ENCODE measurements at places on chromosomes 11 and 22.

- DNase-seq, result no peak
Observed at GRCh38 chr11:121282886-121283502, 9.6 kb upstream of the SC5D start.

DNA sequence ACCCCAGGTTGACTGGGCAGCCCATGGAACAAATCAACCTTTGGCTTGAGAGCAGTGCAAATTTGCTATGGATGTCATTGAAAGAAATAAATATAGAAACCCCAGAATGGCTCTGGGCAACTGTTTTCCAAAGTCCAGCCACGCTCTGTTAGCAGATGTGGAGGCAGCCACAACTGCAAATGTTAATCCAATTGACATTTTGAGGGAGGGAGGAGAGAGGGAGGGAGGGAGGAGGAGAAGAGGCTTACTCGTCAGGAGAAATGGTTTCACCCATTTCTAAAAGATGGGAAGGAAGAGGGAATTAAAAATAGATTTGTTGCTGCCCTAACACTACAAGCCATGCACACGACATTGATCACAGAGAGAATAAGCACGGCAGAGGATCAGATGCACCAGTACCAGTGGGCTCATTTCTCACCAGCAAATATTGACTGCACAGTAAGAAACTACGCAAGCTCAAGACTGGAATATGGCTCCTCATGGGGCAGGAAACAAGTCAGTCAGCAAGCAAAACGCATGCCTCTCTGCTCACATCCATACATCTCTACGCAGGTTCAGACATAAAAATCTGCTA, 229.1 kb downstream of the LARGE1 start:
- no peak for DNase-seq

- DNase-seq, result no peak
Observed at GRCh38 chr22:46923394-46923793, 160.9 kb downstream of the TBC1D22A start.

GRCh38 chr11:96230686-96231085, 112.3 kb downstream of the MAML2 start:
- DNase-seq, result no peak

- peak; percentile 98 for DNase-seq
Observed at GRCh38 chr11:26331911-26332571, at the start of gene ANO3. Gene ANO3, plus strand, starts transcription at chr11:26332130. Its CDS starts 146 bp downstream, at chr11:26332276.

- no peak for DNase-seq
Observed at GRCh38 chr11:128889657-128890213, 1.4 kb upstream of the KCNJ5 start.

DNA sequence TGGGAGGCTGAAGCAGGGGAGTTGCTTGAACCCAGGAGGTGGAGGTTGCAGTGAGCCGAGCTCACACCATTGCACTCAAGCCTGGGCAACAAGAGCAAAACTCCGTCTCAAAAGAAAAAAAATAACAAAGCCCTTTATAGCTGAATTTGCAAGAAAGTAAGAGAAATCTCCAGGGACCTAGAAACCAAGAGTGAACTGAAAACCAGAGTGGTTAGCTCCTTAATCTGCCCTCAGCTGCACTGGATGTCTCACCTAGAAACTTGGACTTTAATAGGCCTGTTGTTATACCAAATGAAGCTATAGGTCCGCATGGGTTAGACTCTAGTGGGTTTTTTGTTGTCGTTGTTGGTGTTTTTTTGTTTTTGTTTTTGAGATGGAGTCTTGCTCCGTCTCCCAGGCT, 4.1 kb downstream of the NEU3 start:
- no peak for DNase-seq

- no peak for DNase-seq
Observed at GRCh38 chr11:49851971-49852389, 100.2 kb upstream of the OR4C13 start.

- DNase-seq, result no peak
Observed at GRCh38 chr11:36362902-36363301, 66.8 kb downstream of the PRR5L start.

GRCh38 chr11:96082002-96082899, 158.3 kb upstream of the MTMR2 start:
- no peak for DNase-seq

GRCh38 chr11:70935006-70935768, 317.2 kb downstream of the SHANK2 start:
- no peak for DNase-seq

GRCh38 chr11:40987776-40988435, 471.5 kb downstream of the LRRC4C start:
- no peak for DNase-seq

DNA sequence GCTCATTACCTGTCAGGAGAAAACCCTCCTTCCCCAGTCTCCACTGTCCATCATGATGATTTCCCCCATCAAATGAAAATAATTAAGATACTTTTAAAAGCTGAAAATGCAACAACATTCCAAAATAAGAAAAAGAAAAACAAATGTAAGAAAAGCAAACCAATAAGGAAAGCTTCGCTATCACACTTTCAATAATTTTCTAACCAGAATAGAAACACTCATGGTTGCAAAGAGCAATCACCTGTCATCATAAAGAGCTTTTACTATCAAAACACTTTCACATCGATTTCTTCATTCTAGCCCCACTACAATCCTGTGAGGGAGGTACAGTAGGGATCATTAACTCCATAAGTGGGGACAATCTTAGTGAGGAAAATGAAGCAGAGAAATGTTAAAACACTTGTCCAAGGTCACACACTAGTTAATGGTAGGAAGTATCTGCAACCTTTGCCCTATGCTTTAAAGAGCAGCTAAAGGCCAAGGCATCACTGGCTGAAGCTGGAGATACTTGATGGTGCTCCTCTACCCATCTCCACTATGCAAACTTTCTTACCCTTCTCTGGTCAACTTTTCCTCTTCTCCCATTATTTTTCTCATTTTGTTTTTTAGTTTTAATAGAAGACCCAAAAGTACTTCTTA, 2.6 kb downstream of the RBM4B start:
- no peak for DNase-seq

DNA sequence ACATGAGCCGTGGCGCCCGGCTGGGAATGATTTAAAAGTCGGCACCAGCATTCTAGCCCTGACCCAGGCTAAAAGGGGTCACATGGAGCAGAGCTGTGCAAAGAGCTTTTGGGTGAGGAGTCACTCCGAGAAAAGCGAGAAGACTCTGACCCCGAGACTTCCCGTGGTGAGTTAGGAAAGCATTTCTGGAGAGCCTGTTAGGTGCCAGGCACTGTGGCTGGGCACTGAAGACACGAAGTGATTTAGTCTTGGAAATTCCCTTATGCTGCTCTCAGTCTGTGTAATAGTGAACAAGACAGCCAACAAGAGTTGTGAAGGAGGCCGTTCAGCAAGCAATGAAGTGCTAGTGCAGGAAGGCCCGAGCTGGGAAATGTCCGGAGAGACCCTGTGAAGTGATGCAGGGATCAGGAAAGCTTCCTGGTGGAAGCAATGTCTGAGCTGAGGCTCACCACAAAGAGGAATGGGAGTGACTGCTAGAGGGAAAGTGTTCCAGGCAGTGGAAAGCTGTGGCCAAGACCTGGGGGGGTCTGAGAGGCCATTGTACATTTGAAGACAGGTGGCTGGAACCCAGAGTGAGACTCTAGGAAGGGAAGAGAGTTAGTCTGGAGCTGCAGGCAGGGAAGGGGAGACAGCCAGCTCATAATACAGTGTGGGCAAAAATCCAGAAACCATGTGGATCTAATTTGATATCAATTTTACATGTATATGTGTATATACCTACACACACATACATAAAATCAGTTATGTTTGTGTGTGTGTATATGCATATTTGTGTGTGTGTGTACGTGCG, 31.6 kb downstream of the MARK2 start:
- DNase-seq, result no peak

- no peak for DNase-seq
Observed at GRCh38 chr22:49608228-49608627, 219.4 kb downstream of the BRD1 start.

DNA sequence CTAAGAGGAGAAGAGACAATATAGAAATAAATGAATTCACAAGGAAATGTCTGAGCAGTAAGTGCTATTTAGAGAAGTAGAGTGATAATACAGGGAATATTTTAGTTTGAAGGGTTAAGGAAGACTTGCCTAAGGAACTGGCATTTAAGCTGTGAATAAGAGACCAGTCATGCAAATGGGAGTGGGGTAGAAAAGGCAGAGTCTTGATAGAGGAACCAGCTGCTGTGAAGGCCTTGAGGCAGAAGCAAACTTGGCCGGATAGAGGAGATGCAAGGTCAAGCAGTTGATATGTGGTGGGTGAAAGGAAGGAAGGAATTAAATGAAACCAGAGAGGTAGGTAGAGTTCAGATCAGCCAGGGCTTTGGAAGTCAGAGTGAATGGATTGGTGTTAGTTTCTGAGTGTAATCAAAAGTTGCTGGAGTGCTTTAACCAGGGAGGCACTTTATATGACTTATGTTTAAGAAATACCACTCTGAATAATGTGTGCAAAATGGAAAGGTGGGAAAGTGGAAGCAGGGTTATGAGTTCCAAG, 198.4 kb upstream of the SESN3 start:
- no peak for DNase-seq

DNA sequence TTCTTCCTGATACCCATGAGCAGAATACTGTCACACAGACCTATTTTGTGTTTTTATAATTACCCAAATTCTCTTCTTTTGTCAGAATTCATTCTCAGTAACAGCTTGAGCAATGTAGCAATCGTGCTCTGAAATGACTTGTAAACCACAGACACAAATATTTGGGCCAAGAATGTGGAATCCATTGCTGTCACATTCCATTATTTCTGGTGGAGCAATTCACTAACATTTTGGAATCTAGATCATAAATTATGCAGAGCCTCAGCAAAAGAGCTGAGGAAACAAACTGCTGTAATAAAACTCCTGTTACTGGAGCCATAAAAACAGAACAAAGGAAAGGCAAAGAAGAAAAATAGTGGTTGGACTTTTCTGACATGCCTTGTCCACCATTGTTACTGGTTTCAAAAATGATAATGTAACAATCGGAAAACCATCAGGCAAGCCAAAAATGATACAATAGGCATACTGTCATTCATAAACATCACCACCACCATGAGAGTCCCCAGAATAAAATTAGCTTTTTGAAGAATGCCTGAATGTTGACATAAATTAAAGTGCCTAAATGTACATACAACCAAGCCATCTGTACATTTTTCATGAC, 223.4 kb upstream of the PITPNB start:
- no peak for DNase-seq

GRCh38 chr22:49487950-49488349, 339.7 kb downstream of the BRD1 start:
- DNase-seq, result no peak

DNA sequence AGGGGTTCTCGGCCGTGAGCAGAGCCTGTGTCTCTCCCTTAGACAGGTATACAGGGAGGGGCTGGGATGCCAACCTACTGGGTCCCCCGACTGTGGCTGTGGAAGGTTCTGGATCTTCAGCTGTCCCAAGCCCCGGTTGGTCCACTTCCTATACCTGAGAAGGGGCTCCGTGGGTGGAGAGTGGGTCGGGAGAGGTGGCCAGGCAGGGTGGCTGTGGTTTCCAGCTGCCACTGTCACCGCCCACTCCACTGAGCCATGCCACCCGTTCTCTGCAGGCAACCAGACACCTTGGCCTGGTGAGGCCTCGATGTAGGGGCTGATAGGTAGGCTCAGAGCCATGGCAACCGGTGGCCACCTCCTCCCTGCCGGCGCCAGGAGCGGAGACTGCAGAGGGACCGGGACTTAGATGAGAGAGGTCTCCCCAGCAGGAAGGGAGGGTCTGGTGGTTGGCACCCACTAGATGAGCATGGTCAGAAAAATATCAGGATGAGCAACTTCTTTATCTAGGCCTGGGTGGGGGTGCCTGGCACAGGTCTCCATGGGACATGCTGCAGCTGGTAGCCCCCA, 53.8 kb downstream of the TRIOBP start:
- DNase-seq, result no peak

DNA sequence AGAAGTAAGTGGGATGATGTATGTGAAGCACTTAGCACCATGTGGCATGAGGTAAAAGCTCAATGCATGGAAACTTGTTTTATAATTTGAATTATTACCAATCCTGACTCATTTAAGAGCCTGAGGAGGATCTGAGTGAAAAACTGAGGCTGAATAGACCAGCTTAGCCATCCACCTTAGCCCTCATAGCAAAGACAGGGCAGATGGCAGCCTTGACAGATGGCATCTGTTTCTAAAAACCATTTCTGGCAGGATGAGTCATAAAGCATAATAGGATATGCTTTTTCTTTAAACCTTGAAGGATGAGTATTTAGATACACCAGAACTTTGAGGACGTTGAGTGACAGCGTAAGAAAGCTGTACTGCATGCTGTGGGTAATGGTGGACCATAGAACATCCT, 61.0 kb upstream of the NAV2 start:
- DNase-seq, result no peak

DNA sequence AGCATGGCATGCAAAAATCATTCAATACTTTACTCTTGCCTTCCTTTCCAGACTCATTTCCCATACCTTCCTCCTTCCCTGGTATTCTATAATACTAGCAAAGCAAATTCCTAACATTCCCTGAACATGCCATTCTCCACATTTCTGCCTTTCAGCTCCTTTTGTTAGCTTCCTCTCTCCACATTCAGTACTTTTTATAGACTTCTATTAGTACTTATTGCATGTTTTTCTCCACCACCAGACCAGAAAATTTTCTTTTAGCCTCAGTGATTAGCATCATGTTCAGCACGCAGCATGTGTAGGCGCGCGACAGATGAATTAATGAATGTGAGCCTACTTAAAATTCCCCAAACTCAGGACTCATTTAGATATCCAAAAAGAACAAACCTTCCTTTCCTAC, 935.3 kb downstream of the DLG2 start:
- peak; percentile 46 for DNase-seq

- DNase-seq, result no peak
Observed at GRCh38 chr11:66659763-66660162, 17.9 kb downstream of the RBM4B start.

GRCh38 chr11:45779602-45780001, 25.3 kb upstream of the SLC35C1 start:
- DNase-seq, result no peak

- DNase-seq, result no peak
Observed at GRCh38 chr22:24208012-24208749, 26.9 kb downstream of the SUSD2 start.

DNA sequence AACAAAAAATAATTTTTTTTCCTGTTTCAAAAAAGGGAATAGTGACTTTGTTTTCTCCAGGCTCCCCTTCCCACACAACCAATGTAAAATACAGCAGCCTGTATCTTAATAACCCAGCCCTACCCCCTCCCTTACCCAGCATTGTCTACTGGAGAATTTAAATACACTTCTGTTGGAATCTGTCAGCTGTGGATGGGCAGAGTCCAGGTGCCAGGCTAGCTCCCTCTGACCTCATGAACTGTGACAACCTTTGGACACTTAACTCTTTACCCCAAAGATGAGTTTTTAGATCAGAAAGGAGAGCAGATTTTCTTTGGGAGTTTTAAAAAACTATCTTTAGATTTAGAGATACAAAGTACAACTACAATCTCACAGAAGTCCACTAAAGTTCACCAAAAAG, 42.9 kb downstream of the DDX6 start:
- DNase-seq, result no peak

- no peak for DNase-seq
Observed at GRCh38 chr22:24957043-24957442, 4.5 kb downstream of the KIAA1671 start.
